ENCODE measurements at places on chromosomes 1 and 21. TPM values are rescaled to one million over a fixed set of nuclear protein-coding genes. Genes with fewer than 3 reads are reported as not detected.

Gene FOXD2
- 0.16 TPM for total RNA-seq

DNA sequence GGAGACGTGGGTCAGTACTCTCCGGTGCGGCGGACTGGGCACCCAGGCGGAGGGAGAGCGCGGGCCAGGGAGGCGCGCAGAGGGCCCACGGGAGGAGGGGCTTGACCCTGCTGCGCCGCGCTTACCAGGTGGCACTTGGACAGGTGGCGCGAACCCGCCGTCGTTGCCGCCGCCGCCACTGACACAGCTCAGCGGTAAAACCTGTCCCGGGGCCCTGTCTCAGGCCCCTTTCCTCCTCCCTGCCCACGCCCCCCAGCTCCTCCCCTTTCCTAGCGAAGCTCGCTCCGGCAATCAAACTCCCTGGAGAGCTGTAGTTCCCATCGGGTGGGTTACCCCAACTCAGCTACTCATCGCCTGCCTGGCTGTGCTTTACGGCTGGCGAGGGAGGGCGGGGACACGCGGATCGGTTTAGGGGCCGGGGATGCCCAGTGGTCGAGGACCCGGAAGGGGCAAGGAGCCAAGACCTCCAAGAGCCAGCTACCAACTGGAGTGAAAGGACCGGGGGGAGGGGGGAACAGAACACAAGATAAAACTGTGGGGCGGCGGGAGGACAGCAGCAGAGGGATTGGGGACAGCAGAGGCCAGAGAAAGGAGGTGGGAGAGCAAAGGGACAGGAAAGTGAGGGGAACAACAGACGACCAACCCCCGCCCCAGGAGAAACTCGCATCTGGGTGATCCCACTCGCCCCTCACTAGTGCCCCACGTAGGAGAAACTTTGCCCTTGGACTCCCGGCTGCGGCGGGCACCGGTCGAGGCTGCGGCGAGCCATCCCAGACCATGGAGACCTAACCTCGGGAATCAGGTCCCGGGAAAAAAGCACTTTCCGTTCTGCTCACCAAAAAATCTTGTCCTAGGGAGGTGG is 2.9 kb downstream of the GFI1 start:
- DNase-seq = peak; percentile 77

Gene KIF26B
- 0.24 TPM for total RNA-seq

GRCh38 chr1:229013981-229014380 is 256.9 kb upstream of the RAB4A start:
- no peak for DNase-seq

- DNase-seq = no peak
Measured at GRCh38 chr1:151187205-151187604, 2.8 kb downstream of the VPS72 start.

Gene FCRL1
- total RNA-seq = not detected

DNA sequence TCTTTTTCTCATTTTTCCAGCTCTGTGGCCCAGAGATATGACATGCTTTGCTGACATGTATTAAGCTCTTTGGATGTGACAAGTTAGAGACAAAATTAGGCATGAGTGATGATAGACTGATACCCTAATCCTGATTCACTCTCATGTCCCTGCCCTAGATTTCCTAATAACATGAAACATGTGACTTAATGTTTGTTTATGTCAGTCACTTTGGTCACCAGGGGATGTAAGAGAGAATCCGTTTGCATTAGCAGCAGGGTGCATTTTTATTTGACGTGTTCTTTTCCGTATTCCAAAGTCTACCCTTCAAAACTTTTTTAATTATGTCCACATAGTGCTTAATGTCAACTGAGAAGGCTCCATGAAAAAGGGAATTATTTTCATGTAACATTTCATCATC is 192.4 kb downstream of the HMCN1 start:
- DNase-seq = no peak

Gene SLC5A9
- total RNA-seq = not detected

Gene AJAP1
- total RNA-seq = 0.18 TPM

- no peak for DNase-seq
Measured at GRCh38 chr1:36034692-36035091, 49.2 kb upstream of the TEKT2 start.

DNA sequence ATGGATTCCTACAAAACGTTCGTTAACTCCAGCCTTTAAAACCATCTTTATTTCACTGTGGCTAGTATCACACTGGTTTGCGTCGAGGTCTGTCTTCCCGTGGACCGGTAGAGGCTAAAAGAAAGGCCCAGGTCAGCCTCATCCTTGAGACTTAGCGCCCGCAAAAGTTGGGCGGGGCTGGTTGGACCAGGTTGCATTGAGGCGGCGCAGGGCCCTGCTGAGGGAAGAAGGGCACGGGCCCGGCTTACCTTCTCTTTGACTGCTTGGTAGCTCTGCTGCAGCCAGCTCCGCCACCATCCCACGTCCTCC is 455 bp downstream of the BSDC1 start:
- no peak for DNase-seq

- no peak for DNase-seq
Measured at GRCh38 chr1:179217943-179218507, 11.5 kb downstream of the ABL2 start.

Gene CR1
- total RNA-seq = 0.11 TPM

- no peak for DNase-seq
Measured at GRCh38 chr1:30014031-30014430, 709.4 kb downstream of the MATN1 start.
